ENCODE measurements at places on chromosomes 12 and 14.

GRCh38 chr12:124901003-124901402 is 13.4 kb downstream of the UBC start:
- DNase-seq: no peak

GRCh38 chr14:90742729-90743128 is 73.5 kb downstream of the TTC7B start:
- no peak for DNase-seq

GRCh38 chr14:61561104-61561503 is 134.2 kb upstream of the HIF1A start:
- no peak for DNase-seq

GRCh38 chr14:96795109-96795828 is 1.9 kb upstream of the VRK1 start:
- no peak for DNase-seq

- DNase-seq: no peak
These were observed 6.8 kb downstream of the PLEKHG3 start for GRCh38 chr14:64711039-64711438.

GRCh38 chr14:58639198-58639565 is 1.4 kb downstream of the DACT1 start:
- DNase-seq: no peak

DNA sequence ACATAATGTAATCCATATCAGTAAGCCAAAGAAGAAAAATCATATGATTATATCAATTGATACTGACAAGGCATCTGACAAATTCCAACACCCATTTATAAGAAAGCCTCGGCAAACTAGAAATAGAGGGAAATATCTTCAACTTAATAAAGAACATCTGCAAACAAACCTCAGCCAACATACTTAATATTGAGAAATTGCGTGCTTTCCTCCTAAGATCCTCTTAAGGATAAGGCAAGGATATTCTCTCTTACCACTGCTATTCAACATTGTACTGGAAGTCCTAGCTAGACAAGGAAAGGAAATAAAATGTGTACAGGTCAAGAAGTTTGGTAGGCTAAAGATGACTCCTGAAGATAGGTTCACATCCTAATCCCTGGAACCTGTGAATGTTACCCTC is 115.9 kb downstream of the DERA start:
- DNase-seq: peak; percentile 31

DNA sequence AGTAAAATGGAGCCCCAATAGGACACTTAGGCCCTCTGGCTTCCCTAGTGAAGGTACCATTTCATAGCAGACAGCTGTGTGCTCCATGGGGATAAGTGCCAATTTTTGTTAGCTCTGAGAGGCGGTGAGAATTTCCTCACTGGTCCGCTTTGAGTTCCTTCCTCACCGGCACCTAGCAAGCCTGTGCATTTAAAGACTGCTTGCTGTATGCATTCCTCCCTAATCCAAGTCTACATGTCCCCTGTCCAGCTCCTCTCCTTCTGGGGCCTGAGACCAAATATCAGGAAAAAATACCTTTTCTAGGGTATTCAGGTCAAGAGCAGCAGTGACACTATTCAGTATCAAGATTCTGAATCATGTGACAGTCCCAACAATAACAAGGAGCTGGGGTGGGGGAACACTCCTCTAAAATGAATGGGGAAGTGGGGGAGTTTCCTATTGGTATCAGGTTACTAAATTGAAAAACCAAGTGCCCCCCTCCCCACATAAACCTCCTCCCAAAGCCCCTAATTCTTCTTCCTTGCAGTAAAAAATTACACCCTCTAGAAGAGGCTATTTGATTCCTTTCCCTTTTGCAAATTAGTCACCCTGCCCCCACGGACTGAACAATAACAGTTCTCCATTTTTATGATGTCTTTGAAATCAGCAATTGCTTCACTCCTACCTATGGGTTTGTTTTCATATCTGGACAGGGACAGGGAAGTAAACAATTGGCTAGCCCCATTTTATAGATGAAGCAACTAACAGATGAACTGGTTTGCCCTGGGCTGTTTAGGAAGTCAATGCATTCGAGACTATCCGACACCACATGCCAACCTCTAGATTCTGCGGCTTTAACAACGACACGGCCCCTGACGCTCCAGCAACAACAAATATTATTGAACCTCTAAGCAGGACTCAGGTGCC is 28.9 kb downstream of the BCL11B start:
- DNase-seq: no peak

- peak; percentile 8 for DNase-seq
These were observed 173.8 kb upstream of the MIS18BP1 start for GRCh38 chr14:45426685-45427282.

DNA sequence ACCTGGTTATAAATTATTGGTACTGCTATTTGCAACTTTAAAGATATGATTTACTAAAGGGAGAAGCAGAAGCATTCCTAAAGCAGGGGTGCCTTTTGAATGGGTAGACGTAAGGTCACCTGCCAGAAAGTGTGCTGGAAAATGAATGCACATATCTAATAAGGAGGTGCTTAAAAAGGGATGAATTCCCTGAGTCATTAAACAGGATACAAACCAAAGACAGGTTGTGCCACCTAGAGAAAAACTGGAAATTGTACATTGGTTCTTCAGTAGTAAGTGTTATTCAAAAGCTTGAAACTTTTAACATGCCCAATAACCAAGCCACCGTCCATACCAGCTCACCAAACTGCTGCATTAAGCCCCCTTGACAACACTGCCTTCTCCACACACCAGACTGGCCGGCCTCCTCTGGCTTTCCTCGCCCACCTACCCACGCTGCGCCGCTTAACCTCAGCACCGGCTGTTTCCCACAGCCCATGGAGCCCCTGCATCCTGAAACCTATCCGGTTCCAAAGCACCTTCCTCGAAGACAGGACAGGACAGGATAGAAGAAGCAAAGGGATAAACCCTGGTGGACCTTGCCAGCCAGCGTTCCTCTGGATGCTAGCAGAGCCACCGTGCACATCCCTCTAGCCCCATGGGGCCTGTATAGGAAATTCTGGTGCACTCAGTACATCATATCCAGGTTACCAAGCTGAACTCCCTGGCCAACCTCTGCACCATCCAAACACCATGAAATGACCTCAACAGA is 201.5 kb upstream of the CAND1 start:
- DNase-seq: no peak

DNA sequence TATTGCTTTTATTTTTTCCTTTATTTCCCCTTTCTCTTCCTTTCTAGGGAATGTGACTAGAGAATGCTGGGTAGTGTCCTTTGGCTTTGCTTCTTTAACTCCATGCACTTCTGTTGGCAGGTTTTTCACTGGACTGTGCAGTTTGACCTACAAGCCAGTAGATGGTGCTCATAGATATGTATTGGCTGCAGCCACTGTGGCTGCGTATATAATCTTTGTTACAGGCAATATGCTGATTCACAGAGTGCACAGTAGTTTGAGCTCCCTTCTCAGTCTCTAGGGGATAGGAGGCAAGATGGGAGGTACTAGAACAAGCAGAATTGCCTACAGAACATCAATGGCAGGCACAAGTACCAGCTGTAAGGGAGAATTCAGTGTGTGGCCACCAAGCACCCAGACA is 503.5 kb downstream of the LRFN5 start:
- peak; percentile 32 for DNase-seq

GRCh38 chr14:87805315-87805723 is 187.7 kb downstream of the GALC start:
- DNase-seq: peak; percentile 4

DNA sequence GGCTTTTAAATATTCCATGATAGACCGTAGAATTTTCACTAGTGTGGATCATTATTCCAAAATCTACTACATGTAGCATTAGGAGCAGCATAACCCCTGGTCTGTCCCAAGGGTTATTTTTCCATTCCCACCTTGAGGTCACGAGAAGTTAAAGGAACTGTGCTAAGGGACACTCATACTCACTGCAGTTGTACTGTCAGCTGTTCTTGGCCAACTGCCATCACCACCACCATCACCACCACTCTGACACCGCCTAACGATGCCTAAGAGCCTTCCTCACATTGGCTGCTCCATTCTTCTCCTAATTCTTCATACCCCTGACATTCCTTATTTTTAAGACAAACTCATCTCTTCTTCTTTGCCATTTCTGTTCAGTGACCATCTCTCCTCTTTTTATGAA is 13.4 kb upstream of the PTGDR start:
- no peak for DNase-seq

DNA sequence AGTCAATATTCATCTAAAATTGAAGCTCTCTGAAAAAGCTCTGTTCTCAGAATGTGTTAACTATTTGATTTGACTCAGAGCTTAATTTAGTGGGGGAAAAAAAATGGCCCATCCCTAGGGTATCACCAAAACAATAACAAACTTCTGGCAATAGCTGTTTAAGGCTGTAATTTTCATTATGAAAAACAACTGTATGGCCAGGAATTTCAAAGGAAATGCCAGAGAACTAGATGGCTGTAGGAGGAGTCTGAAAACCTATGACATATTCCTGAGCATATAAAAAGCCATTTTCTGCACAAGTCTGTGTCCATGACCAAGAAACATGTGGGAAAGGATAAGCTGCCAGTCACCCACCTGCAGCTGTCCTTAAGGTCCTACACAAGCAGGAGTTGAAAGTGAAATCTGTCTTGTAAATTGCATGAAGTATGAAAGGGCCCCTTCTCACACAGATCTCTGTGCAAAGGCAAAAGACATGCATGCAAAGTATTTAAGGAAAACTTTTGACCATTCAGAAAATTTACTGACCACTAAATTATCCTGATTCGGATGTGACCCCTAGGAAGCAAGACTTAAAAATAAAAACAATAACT is 299.1 kb downstream of the BTG1 start:
- no peak for DNase-seq

- no peak for DNase-seq
These were observed 289.5 kb upstream of the E2F7 start for GRCh38 chr12:77354766-77355362.

GRCh38 chr12:111993292-111994150 is 19.4 kb downstream of the TMEM116 start:
- no peak for DNase-seq

DNA sequence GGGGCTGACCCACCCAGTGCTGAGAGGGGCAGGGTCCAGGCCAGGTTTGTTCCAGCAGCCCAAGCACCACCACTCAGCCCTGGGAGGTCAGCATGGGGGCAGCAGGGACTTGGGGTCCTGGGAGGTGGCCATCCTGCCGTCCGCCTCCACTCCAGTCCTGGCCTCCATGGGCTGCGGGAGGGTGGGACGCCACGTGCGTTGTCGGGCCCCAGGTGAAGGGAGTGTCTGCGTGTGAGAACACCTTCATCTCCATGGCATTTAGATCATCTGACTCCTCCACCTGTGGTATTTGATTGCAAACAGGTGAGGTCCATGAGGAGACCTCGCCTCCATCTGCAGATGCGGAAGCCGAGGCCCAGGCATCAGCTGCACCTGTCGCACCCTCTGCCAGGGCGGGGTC is 44.1 kb downstream of the FBRSL1 start:
- DNase-seq: no peak

DNA sequence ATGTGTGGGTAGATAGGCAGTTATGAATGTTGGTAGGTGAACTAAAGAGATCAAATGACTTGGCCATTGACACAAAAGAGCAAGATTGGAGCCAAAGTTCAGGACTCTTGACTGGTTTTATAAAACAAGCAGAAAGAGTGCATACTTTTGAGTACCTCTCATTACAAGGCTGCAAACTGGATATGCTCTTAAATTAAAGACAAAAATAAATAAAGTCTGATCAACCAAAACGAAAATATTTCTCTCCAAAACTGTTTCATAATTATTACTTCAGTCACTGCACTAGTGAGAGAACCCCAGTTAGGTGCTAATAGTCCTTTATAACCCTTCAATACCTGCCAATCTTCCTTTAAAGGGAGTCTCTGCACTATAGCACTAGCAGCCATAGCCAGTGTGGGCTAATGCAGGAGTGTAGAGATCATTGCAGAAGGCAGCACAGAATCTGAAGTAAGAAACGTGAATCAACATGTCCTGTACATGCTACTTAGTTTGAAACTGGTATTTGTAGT is 147.1 kb downstream of the FOXA1 start:
- DNase-seq: no peak

- no peak for DNase-seq
These were observed 58.1 kb upstream of the CCND2 start for GRCh38 chr12:4215229-4216186.

DNA sequence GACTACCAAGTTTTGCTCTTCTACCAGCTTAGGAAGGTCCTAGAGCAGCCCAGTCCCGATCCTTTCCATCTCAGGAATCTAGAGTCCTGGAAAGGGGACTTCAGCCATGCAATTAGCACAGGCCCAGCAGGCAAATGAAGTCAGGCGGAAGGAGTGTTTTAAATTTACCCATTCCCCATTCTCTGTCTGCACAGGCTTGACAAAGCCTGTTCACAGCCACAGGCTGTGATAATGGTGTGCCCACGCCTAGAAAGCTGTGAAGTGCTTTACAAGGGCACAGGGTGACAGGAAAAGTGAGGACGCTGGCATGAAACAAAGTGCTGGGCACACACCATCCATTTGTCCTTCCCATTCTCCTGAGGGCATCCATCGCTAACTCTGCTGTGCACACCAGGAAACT is 79.0 kb downstream of the PITPNM2 start:
- DNase-seq: no peak

GRCh38 chr14:76088771-76089571 is 62.8 kb upstream of the GPATCH2L start:
- DNase-seq: no peak

DNA sequence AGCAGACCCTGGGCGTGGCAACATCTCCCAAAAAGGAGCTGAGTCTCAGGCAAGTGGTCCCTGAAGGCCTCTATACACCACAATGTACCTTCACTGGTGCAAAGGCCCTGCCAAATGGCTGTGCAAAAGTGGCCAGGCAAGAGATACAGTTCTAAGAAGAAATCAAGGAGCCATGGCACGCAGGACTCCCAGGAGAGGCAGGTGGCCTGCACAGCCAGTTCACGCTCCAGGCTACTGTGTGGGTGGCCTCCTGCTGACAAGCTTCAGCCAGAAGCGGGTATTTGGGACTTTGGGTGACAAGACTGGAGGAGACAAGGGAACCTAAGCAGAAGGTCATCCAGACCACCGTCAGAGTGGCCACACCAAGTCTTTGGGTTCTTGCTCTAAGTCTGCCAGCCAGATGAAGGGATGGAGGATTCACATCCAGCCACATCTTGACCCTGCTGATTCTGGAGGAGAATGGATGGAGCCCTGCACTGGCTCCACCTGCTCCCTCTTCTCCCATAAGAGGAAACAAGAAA is 20.5 kb upstream of the ZFP36L1 start:
- no peak for DNase-seq

All from AG09309 (cell line).